ENCODE measurements at places on chromosomes 2 and 18. TPM values are rescaled to one million over a fixed set of nuclear protein-coding genes. Genes with fewer than 3 reads are reported as not detected.

The LRATD1 gene
- 3.6 TPM for total RNA-seq

The WDR33 gene
- 80.5 TPM for total RNA-seq

The FAP gene
- not detected for total RNA-seq

The KIF1A gene
- 90.9 TPM for total RNA-seq

The PROM2 gene
- total RNA-seq = 2.7 TPM

The NOL4 gene
- total RNA-seq = 0.63 TPM

The HOXD10 gene
- total RNA-seq = not detected

The CDH7 gene
- total RNA-seq = 7.3 TPM

The EGR4 gene
- total RNA-seq = not detected

The PPM1B gene
- 37.4 TPM for total RNA-seq

The MPHOSPH10 gene
- total RNA-seq = 40.0 TPM

The MAP3K19 gene
- total RNA-seq = not detected

The NABP1 gene
- 8.9 TPM for total RNA-seq

The AQP12A gene
- total RNA-seq = not detected

The NT5DC4 gene
- total RNA-seq = not detected

The UPP2 gene
- not detected for total RNA-seq

The CTNNA2 gene
- 2.6 TPM for total RNA-seq
